Muscle of leg (tissue), 16 donors: ENCODE measurements at places on chromosomes 6 and 20. TPM values are rescaled to one million over a fixed set of nuclear protein-coding genes. Genes with fewer than 3 reads are reported as not detected.

The PRSS16 gene
- 0.09 TPM for total RNA-seq

The NECAB3 gene
- total RNA-seq, result 27.8 TPM

The DUSP15 gene
- total RNA-seq, result 1.6 TPM

The CRISP3 gene
- 0.04 TPM for total RNA-seq

The PARD6B gene
- 0.93 TPM for total RNA-seq

The NDUFAF4 gene
- total RNA-seq, result 30.0 TPM

The FERMT1 gene
- 0.58 TPM for total RNA-seq

The CHRNA4 gene
- total RNA-seq, result 0.71 TPM

The C6orf52 gene
- 2.7 TPM for total RNA-seq

The STX16 gene
- 30.1 TPM for total RNA-seq

The IRAK1BP1 gene
- total RNA-seq, result 4.8 TPM

The GPR6 gene
- total RNA-seq, result not detected

The ADAT2 gene
- 6.6 TPM for total RNA-seq

The ZBTB9 gene
- 4.7 TPM for total RNA-seq

The ZNF184 gene
- total RNA-seq, result 15.1 TPM

The GSTA5 gene
- total RNA-seq, result not detected

The NOL7 gene
- 49.7 TPM for total RNA-seq

The OOEP gene
- total RNA-seq, result not detected

The FRK gene
- total RNA-seq, result 0.40 TPM

The SLC17A9 gene
- 1.7 TPM for total RNA-seq

The SOX12 gene
- total RNA-seq, result 5.9 TPM

The PTPRT gene
- 0.75 TPM for total RNA-seq

The MPIG6B gene
- 0.09 TPM for total RNA-seq

The SYTL3 gene
- total RNA-seq, result 7.8 TPM

The FAXC gene
- total RNA-seq, result 1.2 TPM

The GGTLC1 gene
- not detected for total RNA-seq
